ENCODE measurements at places on chromosomes 16 and 17.

GRCh38 chr17:14143688-14144087, 74.4 kb downstream of the COX10 start:
- no peak for DNase-seq

- DNase-seq: no peak
Observed at GRCh38 chr17:80787881-80788280, 203.8 kb upstream of the CHMP6 start.

DNA sequence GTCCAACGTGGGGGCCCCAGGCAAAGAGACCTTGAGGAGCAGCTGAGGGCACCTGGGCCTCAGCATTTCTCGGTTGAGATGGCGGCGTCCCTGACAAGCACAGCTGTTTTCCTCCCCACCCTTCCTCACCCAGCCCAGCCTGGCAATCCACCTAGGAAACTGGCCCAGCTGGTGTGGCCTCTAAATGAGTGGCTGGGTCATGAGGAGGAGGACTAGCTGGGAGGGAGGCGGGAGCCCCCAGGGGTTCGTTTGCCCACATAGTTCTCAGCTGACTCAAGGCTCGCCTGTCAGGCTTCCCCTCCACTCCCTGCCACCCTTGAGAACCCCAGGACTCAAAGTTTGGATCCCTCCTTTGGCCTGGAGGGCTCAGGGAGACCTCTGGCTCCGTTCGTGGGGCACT, 5.9 kb downstream of the RNF222 start:
- DNase-seq: no peak

DNA sequence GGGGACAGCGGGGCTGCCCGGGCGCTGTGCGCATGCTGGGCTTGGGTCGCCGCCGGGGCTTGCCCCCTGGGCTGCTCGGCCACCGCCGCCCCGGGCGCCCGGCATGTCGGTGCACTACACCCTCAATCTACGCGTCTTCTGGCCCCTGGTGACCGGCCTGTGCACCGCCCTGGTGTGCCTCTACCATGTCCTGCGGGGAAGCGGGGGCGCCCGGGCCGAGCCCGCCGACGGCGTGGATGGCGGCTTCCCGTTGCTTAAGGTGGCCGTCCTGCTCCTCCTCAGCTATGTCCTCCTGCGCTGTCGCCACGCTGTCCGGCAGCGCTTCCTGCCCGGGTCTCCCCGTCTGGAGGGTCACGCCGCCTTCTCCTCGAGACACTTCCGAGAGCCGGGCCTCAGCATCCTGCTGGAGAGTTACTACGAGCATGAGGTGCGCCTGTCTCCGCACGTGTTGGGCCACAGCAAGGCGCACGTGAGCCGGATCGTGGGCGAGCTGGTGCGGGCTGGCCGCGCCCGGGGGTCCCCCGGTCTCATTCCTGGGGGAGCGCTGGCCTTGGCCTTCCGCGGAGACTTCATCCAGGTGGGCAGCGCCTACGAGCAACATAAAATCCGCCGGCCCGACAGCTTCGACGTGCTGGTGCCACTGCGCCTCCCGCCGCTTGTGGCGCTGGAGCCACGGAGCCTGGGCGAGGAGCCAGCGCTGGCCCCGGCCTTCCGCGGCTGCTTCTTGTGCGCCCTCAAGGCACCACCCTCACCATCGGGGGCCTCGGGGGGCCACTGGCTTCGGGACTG, 789 bp downstream of the ITPRIPL2 start:
- no peak for DNase-seq

- no peak for DNase-seq
Observed at GRCh38 chr16:4212211-4212933, 29.5 kb downstream of the SRL start.

- no peak for DNase-seq
Observed at GRCh38 chr16:73047221-73047535, 750 bp downstream of the ZFHX3 start.

- DNase-seq: no peak
Observed at GRCh38 chr17:81324177-81324850, 29.2 kb upstream of the SLC38A10 start.

DNA sequence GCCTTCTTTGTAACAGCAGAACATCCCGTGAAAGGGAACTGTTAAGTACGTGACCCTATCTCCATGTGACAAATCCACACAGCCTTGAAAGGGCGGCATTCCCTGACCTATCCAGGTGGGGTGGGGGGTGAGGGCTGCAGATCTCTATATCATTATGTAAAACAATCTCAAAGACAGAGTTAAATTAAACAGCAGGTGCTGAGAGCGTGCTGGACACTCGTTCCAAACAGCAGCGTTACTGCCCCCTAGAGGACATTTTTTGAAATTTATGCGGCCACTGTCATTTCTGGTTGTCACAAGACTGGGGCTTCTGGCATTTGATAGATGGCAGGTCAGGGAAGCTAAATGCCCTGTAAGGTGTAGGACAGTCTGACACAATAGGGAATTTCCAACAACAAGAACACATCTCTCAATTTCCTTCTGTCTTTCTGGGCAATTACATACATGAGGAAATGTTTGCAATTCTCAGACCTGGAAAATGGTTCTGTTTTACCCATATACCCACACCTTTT, 6.7 kb upstream of the SLC25A39 start:
- DNase-seq: no peak

- DNase-seq: no peak
Observed at GRCh38 chr16:90046971-90047713, 27.9 kb upstream of the DBNDD1 start.

- no peak for DNase-seq
Observed at GRCh38 chr16:85564277-85565051, 48.7 kb upstream of the GSE1 start.

GRCh38 chr16:11051879-11052808, 107.8 kb downstream of the CLEC16A start:
- peak; percentile 27 for DNase-seq

DNA sequence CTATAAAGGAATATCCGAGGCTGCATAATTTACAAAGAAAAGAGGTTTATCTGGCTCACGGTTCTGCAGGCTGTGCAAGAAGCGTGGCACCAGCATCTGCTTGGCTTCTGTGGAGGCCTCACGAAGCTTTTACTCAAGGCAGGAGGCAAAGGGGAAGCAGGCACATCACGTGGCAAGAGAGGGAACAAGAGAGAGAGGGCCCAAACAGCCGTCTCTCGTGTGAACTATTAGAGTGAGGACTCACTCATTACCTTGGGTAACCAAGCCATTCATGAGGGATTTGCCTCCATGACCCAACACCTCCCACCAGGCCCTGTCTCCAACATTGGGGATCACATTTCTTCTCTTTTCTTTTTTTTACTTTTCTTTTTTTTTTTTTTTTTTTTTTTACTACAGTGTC, 7.5 kb upstream of the ALKBH5 start:
- no peak for DNase-seq

DNA sequence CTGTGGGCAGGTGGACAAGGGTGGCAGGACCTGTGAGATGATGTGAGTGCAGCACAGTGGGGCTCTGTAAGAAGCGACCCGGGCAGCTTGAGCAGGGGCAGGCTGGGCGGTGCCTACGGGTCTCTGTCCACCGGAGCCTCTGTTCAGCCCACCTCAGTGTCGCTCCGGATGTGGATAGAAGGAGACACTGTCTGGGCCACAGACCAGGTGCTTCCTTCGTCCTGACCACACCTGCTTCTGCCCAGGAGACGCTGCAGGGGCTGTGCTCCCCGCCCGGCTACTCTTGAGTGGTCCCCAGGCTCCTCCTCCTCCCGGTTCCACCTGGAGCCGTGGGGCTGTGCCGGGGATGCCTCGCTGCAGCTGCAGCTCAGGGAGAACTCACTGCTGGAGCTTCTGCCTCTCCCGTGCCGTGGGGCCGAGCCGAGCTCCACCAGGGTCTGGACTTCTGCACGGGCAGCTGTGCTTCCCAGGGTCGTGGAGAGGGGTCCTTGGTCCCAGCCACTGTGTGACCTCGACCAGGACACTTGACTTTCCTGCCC, 21.5 kb downstream of the METRNL start:
- DNase-seq: no peak

DNA sequence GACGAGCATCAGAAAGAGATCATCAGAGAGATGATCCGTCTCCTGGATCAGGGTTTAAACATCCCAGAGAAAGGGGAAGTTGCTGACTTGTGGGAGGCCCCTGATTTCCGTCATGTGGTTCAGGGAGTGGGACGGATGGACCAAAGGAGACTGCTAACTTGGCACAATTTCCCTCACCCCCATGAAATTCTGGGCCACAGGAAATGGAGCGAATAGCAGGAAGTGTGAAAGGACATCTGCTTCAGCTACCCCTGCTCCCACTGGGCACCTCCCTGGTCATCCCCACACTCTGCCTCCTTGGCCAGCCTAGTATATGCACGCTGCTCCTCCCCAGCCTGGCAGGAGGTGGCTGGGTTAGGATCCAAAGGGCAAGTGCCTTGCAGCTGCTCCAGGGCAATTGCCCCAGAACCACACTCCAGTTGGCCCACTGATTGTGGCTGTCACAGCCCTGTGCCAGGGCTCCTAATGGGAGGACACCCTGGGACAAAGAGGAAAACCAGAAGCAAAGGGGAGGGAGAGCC, 1.3 kb downstream of the ARRB2 start:
- DNase-seq: no peak

DNA sequence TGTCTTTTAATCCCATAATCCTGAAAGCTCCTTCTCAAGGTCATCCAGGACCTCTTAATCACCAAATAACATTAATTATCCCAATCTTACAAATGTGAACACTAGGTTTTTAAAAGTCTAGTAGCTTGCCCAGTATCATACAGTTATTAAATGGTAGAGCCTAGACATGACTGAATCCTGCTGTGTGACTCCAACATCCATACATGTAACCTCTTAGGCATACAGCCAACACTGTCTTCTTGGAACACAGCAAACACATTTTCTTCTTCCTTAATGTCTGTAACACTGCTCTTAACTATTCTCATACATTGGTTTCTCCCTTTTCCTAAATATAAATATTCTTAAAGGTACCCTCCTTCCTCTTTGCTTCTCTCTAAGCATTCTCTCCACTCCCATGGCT, 13.7 kb downstream of the BRIP1 start:
- no peak for DNase-seq

GRCh38 chr16:63904182-63904581, 1217.7 kb downstream of the CDH11 start:
- no peak for DNase-seq

- DNase-seq: no peak
Observed at GRCh38 chr17:38550661-38551060, 55.1 kb downstream of the SRCIN1 start.

DNA sequence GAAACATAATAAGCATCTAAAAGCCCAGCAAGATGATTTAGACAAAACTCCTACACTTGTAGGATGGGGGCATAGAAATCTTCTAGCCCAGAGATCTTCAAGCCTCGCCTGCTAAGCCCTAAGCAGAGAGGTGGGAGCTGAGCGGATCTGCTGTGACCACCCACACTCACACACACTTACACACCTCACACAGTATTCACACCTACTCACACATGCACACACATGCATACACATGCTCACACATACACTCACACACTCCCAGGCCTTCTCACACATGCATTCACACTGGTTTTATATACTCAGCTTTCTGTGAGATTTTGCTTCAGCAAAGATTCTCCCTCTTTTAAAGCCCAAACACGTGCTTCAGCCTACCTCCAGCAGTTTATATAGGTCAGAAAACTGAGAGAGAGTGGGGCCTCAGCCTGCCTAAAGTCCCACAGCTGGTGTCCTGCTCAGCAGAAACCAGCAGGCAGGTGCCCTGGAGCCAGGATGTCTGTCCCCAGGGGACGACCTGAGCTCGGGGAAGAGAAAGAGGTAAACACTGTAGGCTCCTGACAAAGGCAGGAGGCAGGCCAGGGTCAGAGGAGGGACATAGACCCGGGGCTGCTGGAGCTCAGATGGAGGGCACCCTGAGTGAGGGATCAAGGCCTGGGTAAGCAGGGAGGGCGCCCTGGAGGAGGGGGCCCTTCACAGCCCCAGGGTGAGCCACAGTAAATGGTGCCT, 12.0 kb upstream of the KRT19 start:
- DNase-seq: no peak

DNA sequence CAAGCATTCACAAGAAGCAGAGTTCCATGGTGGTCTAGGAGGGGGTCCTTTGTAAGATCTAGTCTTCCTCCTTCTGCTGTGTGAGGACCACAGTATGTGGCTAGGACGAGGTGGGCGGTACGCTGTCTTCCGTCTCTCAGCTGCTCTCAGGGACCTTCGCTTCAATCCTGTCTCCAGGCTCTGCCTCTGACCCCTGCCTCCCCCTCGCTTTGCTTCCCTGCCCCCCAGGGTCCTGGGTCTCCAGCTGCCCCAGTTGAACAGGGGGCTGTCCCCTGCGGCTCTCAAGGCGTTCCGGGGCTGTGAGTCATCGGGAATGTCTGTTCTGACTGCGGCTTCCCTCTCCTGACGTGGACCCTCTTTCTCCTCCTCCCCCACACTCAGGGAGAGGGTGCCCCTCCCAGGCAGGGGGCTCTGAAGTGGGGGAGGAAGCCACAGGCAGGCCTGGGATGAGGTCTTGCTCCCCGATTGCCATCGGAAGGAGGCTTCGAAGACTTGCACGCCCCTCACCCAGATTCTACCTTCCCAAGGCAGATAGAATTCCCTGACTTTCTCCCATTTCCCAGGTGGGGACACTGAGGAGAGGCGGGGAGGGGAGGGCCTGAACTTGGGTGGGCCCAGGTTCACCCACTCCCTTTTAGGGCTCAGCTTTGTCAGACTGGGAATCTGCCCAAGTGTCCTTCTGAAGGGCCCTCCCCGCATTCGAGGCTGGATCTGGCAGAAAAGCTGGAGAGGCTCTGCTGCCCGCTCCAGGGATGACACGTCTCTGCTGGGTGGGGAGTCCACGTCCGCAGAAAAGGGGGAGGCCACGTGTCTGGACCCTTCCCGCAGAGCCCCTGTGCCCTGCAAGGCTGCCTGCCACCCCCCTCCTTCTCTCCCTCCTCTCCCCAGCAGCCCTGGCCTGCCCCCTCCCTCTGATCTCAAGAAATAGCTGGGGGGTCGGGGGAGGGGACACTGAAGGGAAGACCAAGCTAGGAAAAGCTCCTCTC, 9.1 kb upstream of the COL1A1 start:
- no peak for DNase-seq

- no peak for DNase-seq
Observed at GRCh38 chr16:31192856-31193642, 9.5 kb downstream of the PYCARD start.

- DNase-seq: no peak
Observed at GRCh38 chr16:35398180-35398579, 1938.8 kb downstream of the TP53TG3F start.

DNA sequence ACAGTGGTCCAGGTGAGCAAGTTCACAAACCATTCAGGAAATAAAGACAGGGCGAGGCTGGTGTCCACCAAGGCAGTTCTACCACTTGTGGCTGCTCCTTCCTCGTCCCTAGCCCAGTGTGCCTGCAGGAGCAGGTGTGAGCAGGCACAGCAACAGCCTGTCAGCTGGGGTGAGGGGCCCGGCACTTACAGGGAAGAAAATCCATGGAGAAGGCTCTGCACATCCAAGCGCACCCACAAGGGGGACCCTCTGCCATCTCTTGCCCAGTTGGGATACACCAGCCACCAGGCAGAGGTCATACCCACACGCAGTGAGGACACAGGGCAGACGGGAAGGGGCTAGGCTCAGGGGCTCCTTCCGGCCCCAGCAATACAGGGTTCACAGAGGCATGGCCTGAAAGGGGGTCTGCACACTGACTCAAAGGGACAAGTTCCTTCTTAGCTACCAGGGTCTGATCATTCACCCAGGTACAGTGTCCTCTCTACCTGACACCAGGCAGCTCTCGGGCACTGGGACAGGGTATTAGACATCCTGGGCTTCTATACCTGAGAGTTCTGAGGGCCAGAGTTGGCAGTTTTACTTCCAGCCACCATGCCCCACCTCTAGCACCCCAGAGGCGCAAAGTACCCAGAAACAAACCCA, 27.0 kb downstream of the CDIP1 start:
- DNase-seq: no peak

GRCh38 chr17:81158688-81159590, 6.4 kb upstream of the PVALEF start:
- DNase-seq: no peak

GRCh38 chr17:68576137-68576536, 25.0 kb downstream of the FAM20A start:
- DNase-seq: no peak

GRCh38 chr17:5364156-5364555, 55.3 kb downstream of the NUP88 start:
- DNase-seq: no peak
